ENCODE measurements at places on chromosomes 6 and 20.

GRCh38 chr6:64713175-64713574 is 993.9 kb downstream of the EYS start:
- DNase-seq, result no peak

- no peak for DNase-seq
Observed at GRCh38 chr6:162055365-162055764, 672.2 kb downstream of the PRKN start.

GRCh38 chr6:31037169-31037568 is 26.9 kb downstream of the MUC22 start:
- DNase-seq, result no peak

GRCh38 chr20:58992911-58993310 is 11.9 kb downstream of the NELFCD start:
- no peak for DNase-seq

GRCh38 chr20:50799890-50800550 is 5.2 kb downstream of the BCAS4 start:
- no peak for DNase-seq

- no peak for DNase-seq
Observed at GRCh38 chr20:15913391-15914025, 659.7 kb downstream of the KIF16B start.

DNA sequence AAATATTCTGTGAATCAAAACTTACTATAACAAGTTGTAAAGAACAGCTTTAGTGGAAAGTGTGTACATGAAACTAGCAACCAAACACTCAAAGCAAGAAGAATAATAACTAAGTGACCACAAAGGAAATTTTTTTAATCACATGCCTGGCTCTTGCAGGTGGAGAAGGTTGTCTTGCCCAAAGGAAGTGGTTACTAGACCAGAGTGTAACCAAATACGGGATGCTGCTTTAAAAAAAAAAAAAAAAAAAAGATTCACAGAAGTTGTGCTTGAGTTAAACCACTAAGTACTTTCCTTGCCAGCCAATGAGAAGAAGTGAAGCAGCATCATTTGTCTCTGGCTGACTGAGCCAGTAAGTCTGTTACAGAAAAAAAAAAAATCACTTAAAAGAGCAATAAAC is 19.1 kb upstream of the HLA-DQB1 start:
- DNase-seq, result no peak

- peak; percentile 59 for DNase-seq
Observed at GRCh38 chr20:32792316-32792715, 27.4 kb upstream of the MAPRE1 start.

GRCh38 chr6:154773610-154774089 is 40.4 kb downstream of the SCAF8 start:
- DNase-seq, result no peak

DNA sequence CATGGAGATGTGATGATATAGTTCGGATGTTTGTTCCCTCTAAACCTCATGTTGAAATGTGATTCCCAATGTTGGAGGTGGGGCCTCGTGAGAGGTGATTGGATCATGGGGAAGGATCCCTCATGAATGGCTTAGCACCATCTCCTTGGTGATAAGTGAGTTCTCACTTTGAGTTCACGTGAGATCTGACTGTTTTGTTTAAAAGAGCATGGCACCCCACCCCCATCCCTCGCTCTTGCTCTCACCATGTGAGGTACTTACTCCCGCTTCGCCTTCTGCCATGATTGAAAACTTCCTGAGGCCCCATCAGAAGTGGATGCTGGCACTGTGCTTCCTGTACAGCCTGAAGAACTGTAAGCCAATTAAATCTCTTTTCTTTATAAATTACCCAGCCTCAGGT is 10.9 kb downstream of the SLC32A1 start:
- DNase-seq, result no peak

DNA sequence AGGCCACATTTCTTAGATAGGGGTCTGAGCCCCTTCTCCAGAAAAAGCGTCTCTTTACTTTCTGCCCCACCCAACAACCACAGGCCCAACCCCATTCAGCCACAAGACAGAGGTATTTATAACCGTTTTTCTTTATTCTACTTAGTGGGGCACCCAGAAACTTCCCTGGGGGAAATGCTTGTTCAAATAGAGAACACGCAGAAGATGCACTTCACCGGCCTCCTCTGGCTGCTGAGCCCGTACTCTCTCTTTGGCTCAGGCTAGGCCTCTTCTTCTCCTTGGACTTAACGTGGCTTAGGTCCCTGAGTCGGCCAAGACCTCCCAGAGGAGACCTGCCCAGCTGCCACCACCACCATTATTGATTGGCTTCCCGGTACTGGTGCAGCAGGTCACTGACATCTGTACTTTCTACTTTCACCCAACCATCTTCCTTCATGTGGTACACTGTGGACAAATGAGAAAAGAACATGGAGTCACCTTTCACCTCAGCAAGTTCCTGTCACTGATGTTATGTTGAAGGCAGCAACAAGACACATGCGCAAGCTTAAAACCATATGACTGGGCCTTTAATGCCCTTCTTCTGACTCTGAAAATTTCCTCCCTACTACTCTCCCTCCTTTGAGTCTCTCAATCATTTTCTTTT is 2.2 kb upstream of the TAP2 start:
- DNase-seq, result no peak

- no peak for DNase-seq
Observed at GRCh38 chr6:2245877-2246863, 765 bp upstream of the GMDS start.

DNA sequence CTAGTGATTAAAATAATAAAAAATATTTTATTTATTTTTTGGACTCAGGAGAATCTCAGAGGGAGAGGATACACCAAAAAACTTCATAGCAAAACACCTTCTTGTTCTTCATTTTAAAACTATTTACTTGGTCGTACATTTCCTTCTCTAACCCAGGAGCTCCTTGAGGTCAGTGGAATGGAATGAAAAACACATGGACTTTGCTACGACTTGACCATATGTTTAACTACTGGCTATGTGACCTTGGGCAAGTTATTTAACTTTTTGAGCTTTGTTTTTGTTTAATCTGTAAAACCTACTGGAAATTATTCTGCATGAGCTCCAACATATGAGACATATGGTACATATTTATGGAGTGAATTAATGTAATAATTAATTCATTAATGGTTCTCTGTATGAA is 1005.5 kb upstream of the CITED2 start:
- no peak for DNase-seq

GRCh38 chr20:53502820-53503219 is 90.8 kb downstream of the ZNF217 start:
- no peak for DNase-seq

DNA sequence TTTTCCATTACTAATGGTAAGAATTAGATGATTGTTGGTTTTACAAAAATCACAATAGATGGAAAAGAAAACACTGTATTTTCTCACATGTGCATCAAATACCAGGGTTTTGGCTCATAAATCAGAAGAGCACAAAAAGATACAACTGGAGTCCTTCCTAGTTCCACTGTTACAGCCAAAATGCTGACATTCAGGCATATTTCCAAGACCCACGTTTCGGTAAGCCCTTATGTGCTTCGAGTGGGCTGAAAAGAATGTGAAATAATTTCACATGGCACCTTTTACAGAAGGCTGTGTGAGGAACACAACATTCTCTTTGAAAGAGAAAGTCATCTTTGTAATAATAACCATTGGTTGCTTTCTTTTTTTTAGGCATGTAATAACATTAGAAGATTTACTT is 326.7 kb upstream of the FLRT3 start:
- DNase-seq, result no peak

GRCh38 chr20:23152308-23152892 is 66.3 kb upstream of the CD93 start:
- DNase-seq, result no peak

DNA sequence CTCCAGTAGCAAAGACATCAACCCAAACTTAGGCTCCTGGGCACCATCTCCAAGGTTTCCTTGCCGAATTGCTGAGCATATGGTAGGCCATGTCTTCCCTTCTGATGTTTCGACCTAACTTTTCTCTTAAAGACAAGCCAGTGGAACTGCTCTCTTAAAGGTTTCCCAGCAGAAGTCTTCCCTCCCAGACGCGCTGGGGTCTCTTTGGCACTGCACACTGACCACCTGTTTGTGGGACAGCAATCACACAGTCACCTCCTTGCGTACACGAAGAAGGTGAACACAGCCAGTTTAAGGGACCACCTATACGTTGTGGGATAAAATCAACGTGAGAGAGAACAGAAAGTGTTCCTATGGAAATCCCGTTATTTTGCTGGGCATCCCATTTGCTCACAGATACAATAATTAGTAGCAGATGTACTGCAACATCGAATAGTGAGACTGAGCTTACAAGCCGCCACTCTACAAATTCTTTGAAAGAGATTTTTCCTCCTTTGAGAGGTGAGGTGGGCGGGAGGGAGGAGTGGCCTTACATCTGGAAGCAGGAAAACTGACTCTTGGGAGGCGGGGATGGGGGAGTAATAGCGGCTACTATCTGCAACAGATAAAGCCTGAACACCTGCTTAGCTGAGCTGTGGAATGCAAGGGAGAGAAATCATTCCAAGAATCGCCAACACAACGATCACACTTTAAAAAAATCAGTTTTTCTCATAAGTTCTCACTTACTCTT is 9.9 kb downstream of the GRIK2 start:
- no peak for DNase-seq

- no peak for DNase-seq
Observed at GRCh38 chr6:92404281-92404680, 1015.1 kb downstream of the EPHA7 start.

DNA sequence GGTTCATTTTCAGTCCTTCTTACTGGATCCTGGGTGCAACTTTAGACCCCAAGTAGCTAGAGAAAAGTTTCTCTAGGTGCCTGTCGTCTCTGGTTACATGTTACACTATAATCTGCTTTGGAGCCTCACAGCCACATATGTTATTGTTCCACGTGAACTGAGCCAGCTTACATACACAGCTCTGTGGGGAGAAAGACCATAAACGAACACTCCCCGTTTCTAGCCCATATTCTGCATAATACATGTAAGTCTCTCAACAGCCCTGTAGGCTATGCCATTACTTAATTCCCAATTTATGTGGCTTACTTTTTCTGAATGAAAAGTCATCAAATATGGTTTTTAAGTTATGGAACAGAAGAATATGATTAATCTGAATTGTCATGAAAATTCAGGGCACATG is 233.8 kb downstream of the BCKDHB start:
- no peak for DNase-seq

DNA sequence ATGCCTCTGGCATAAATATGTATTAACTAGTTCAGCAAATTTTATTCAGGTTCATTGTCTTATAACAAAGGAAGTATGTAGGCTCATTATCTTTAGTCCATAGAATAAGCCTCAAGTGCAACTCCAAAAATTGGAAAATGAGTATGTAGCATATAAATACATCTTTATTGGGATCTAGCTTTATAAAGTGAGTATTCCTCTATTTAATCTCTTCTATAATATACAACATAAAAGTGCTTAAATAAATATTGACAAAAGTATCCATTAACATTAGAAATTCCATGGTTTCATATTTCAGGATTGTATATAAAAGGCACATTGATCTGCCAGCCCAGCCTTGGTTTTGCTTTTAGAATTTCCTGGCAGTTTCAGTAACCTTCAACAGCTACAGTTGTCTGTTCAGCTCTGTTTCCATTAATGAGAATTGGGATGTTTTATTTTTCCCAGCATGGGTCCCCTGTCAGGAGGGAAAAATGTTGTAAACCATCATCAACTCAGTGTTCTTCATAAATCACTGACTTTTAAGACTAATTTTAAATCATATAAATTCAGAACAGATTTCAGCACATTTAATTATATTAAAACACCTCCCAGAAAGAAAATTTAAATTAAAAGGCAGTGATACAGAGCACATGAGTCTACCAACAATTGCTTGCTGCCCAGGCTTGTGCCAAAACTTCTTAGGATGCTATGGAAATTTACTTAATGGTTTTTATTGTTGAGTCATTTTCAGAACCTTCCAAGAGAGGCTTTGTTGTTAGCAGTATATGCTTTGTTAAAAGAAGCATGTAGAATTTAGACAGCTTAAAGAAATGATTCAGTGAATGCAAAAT is 119.7 kb downstream of the ADGRG6 start:
- DNase-seq, result no peak

- no peak for DNase-seq
Observed at GRCh38 chr6:155254139-155254538, 9.7 kb upstream of the CLDN20 start.

GRCh38 chr6:117409863-117410262 is 15.9 kb downstream of the ROS1 start:
- DNase-seq, result no peak

DNA sequence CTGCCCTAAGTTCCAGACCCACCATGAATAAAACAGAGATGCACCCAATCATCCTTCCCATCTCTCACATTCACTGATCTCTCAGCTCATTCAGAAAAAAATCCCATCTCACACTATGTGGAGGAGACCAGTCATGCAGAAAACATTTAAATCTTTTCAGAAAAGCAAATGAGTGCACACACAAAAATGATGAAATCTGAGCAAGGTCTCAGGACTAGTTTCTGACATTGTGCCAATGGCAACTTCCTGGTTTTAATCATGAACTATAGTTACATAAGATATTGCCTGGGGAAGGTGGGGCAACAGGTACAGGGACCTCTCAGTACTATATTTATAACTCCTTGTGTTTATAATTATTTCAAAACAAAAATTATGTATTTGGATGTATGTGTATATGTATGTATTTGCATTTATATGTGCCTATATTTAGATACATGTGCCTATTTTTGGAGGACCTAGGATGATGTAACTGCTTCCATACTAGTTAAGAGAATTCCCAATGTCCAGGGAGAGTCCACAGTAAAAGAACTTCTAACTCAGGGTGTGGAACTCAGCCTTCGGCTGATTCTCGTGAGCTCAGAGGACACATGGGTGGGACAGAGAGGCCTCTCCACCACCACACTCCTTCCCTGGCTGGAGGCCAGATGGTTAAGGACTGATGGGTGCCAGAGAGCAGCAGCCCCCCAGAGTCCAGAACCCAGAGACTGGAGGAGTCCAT is 71.7 kb upstream of the MAP3K4 start:
- DNase-seq, result no peak

DNA sequence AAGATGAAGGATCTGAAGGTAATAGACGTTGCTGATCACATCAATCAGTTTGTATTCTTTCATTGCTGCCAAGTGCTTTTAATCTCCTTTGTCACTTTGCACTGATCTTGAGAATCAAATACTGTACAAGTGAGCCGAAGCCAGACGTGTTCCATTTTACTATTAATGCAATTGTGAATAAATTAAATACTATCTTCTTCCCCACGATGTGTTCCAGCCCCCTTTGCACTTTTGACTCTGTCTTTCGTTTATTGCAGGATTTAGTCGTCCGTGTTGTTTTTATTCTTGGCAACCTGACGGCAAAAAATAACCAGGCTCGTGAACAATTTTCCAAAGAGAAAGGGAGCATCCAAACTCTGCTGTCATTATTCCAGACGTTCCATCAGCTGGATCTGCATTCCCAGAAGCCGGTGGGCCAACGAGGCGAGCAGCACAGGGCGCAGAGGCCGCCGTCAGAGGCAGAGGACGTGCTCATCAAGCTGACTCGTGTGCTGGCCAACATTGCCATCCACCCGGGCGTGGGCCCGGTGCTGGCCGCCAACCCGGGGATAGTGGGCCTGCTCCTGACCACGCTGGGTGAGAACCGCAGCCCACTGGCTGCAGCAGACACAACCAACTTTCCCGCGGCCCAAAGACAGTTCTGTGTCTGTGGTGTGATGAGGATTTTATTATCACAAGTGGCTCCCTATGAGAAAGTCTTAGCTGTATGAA is 104.7 kb downstream of the ARMC2 start:
- no peak for DNase-seq
